ENCODE measurements at places on chromosomes 12 and 14.

GRCh38 chr12:92065018-92065499 lies 80.6 kb downstream of the BTG1 start:
- no peak for DNase-seq

GRCh38 chr14:36254020-36254624 lies 66.3 kb downstream of the MBIP start:
- DNase-seq: no peak

- DNase-seq: no peak
Observed at GRCh38 chr12:48744251-48745008, 27.9 kb upstream of the CCNT1 start.

GRCh38 chr14:55845963-55846825 lies 266.2 kb downstream of the KTN1 start:
- no peak for DNase-seq

DNA sequence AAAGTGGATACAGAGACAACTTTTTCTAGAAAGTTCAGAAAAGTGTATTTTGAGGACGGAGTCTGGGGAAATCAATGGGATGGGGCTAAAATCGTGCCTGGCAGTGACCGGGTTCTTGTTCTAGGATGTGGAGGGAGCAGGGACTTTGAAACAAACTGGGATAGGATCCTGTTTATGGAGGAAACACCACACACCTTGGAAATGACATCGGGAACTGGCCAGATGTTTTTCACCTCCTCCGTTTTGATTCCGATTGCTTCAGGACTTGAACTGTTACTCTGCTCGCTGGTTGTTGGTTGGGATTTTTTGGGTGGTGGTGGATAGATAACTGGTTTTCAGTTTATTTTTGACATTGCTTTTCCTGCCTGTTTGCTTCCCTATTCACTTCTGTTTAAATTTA lies 506 bp downstream of the EMP1 start:
- DNase-seq: no peak

DNA sequence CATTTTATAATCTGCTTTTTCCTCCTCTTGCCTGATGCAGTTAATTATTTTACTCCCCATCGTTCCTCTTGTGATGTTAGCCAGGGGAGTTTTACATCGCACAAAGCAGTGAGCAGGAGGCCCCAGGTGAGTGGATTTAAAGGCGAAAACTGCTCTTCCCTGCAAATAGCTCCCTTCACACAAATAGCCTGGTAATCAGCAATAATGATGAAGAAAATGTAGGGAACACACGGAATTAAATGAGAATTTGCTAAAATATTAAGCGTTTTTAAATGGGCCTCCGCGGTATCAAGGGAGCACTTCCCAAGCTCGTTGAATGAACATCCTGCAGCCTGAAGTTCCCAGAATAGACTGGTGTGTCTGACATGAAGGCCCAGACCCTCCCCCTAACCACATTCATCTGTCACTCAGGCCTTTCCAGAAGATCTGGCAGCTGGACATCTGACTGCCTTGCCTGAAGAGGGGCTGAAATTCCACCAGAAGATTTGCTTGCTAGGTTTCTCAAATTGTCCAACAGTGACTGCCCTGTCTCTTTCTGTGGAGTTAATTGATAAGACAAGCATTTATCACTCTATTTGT lies 127.2 kb downstream of the CCDC60 start:
- DNase-seq: no peak

DNA sequence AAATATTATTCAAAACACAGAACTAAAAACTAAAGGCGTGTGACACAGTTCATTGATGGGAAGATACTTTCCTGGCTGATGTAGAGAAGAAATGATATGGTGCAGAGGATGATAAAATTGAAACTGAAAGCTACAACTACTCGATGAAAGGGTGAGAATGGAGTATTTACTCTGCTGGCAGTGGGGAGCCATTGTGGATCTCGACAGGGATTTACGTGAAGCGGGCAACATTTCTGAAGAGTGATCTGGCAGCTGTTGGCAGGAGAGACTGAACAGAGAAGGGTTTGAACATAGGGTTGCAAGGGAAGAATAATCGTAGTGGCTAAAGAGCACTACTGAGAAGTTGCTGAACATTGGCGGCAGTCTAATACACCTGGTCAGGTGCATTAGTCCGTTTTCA lies 464.9 kb downstream of the PDZRN4 start:
- DNase-seq: no peak

DNA sequence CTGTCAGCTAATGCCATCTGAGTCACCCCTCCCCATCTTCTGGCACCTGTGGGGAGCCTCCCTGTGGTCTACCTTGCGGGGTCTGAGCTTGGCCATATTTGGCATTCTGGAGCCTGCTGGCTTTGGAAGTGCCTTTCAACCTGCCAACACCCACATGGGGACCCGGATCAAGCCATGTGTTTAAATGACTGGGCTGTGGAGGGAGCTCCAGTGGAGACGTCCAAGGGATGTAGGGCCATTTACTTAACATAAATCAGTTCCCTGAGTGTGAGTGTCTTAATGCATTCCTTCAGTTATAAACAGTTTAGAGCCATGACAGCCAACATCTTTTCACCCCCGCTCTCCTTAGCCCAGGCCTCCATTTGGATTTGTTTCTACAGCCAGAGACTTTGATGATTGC lies 22.0 kb downstream of the CACNA1C start:
- DNase-seq: no peak

- DNase-seq: no peak
Observed at GRCh38 chr12:27879708-27880107, 92.8 kb downstream of the PTHLH start.

- DNase-seq: no peak
Observed at GRCh38 chr14:51540364-51540763, 111.3 kb upstream of the FRMD6 start.

DNA sequence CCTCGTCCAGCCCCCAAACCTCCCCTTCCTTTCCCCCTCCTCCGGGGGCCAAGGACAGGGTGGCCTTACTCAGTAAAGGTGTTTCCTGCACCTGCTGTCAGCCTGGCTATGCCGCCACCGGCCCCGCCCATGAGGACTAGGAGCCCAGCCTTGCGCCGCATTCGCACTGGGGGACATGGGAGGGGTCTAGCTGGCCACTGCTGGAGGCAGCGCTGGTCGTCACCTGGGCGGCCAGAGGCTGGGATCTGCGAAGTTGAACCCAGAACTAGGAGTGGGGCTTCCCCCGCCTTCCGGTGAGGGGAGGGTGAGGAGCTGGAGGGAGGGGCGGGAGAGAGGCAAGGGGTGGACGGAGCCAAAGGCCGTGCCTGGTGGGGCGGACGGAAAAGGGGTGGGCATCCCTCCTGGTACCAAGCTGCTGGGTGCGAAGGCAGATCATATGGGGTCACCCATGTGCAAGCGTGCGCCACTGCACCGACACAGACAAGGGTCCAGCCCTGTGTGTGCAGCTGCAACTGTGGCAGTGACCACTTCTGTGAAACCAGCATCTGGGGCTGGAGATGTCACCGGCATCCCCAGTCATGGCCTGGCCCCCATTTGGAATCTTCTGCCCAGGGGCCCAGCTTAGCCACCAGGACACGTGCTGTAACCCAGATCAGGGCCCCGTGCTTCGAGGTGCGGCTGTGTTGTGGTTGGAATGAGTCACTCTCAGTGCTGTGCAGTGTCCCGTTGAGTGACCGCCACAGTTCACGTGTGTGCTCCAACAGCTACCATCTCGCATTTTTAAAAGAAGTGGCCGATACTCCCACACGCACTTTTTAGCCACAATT lies 8.5 kb downstream of the AMN start:
- no peak for DNase-seq

- DNase-seq: no peak
Observed at GRCh38 chr12:14960548-14961465, 594 bp downstream of the ARHGDIB start.

- DNase-seq: no peak
Observed at GRCh38 chr12:31850268-31850667, 108.9 kb upstream of the RESF1 start.

GRCh38 chr12:96186607-96187301 lies 7.4 kb upstream of the ELK3 start:
- DNase-seq: no peak

DNA sequence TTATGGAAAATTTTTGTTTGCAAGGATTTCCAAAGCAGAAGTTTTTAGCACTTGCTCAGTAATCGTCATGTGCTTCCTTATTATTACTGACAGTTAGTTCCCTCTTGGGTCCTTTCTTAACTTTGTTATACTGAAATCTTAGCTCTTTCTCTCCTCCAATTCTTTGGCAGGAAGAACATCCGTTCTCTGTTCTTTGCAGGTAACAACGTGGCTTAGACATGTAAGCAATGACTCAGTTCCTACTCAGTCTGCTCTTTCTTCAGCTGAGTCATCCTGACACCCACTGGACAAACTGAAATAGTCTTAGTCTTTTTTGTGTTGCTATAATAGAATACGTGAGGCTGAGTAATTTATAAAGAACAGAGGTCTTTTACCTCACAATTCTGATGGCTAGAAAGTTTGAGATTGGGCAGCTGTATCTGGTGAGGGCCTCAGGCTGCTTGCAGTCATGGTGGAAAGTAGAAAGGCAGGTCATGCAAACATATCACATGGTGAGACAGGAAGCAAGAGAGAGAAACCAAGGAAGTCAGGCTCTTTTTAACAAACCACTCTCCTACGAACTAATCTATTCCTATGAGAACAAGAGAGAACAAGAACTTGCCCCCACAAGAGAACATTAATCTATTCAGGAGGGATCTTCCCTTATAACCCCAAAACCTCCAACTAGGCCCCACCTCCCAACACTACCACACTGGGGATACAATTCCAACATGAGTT lies 49.2 kb downstream of the TESPA1 start:
- DNase-seq: no peak
